Activated B cell treated with CpG ODN at 0.5 μM for 24 hours (primary cell): ENCODE measurements at places on chromosomes 2 and 18. TPM values are rescaled to one million over a fixed set of nuclear protein-coding genes. Genes with fewer than 3 reads are reported as not detected.

GRCh38 chr2:143399631-143400069 lies 270.4 kb downstream of the ARHGAP15 start:
- DNase-seq: no peak

GRCh38 chr2:74815941-74816340 lies 18.0 kb upstream of the HK2 start:
- DNase-seq: no peak

GRCh38 chr2:218180467-218181114 lies 13.8 kb upstream of the CXCR1 start:
- DNase-seq: no peak

- no peak for DNase-seq
Measured at GRCh38 chr2:238425979-238426567, 654 bp upstream of the ASB1 start.

GRCh38 chr2:68420254-68420910 lies 46.7 kb downstream of the FBXO48 start:
- no peak for DNase-seq

DNA sequence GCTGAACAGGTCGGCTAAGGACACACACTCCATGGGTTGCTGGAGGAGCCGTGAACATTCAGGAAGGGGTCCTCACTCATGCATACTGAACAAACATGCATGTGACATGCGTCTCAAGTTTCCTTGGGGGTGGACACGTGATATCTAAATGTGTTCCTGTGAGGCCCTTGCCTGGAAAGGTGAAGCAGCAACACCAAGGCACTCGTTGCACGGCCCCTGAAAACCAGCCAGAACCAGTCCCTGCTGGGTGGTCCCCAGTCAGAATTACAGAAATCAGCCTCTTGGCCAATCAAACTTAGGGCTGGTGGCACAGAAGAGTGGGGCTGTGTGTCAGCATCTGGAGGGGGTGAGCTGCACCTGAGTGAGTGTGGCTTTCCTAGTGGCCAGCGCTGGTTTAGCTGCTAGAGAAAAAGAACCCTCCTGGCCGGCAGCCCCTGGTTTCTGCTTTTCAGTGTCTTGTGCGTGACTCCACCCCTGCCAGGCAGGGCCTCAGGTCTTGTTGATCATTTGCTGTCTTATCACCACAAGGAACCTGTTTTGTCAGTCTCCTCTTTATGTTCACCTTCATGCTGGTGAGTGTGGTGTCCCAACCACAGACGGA lies 3.2 kb upstream of the AQP12B start:
- no peak for DNase-seq

DNA sequence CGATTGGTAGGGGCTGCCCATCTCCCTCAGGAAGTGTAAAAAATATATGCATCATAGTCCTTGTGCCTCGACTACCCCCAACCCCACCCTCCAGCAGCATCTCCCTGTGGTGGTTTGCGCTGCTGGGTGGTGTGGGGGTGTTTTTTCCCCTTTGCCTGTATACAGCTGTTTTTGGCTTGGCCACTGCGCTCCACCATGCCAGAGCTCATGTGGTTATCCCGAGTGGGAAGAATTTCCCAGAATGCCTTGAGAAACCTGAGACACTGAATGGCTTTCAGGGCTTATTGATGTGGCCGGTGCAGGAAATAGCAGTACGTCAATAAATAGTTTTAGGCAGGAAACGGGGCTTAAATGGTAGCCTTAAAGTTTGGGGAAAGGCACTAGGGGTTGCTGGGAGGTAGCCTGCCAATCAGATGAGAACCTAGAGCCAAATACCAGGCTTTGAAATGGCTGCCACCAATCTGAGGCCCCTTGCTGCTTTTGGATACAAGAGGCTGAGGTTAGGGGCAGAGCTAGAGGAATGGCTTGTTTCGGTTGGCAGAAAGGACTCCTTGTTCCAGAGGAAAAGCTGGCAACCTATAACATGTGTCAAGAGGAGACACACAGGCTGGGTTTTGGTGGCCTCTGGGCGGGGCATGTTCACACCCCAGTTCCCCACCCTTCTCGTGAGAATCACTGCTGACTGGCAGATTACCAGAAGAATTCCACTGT lies 144.1 kb downstream of the SMAD7 start:
- DNase-seq: peak; percentile 12

DNA sequence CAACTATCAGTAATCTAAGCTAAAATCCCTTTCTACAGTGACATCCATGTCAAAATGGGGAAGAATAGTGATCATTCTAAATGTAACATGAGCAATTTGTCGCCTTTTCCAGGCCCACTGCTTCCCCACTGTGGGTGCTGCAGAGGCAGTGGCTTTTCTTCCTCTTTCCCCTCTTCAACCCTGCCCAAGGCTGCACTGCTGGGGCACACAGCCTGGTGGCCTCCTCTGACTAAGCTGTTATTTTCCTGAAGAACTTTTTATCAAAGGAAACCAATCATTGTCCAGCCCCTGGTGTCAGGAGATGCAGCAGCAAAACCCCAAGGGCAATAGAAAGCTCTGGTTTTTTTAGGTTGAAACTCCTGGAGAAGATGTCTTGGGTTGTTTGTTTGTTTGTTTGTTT lies 117.6 kb upstream of the KLF7 start:
- DNase-seq: no peak

GRCh38 chr2:85341269-85342029 lies 12.9 kb downstream of the RETSAT start:
- no peak for DNase-seq

DNA sequence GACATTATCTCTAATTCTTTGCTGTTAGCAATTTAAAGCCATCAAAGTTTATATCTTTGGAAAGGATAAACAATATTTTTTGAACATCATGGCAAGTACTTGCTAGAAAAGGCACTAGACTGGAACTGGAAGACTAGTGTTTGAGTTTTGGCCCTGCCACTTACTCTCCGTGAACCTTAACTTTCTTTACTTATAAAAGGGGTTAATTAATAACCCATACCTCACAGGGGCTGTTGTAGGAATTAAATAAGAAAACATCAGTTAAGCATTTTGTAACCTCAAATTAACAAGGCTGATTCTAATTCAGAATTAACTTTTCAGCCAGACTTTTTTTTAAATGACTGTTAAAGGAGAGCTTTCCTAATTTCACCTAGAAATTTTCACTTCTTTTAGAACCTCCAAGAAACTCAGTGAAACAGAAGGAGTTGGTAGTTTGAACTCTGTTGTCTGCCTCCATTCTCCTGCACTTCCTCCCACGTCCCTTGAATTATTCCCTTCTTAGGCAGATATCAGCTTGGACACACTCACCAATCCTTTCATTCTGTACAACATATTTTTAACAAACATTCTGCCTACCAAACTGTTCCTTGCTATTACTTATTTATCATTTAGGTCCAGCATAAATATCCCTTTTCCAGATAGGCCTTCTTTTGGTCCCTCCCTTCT lies 79.5 kb downstream of the COX7A2L start:
- no peak for DNase-seq

The CD28 gene
- total RNA-seq: 0.44 TPM in 1 of 2 replicates, not detected in the other

The ABCG8 gene
- not detected in 2 replicates for total RNA-seq
